A549 treated with Hydrocortisone at 1 μM for 4 hours (cell line): ENCODE measurements at places on chromosomes 11 and 22. TPM values are rescaled to one million over a fixed set of nuclear protein-coding genes. Genes with fewer than 3 reads are reported as not detected.

Gene OR6T1
- not detected in 5 replicates for total RNA-seq

Gene GNAZ
- total RNA-seq, result 1.9 to 3.1 TPM (median 2.8 TPM) in 5 replicates

Gene MRGPRX3
- 0.09 TPM in 1 of 5 replicates, not detected in the others for total RNA-seq

Gene CNGA4
- 0.05 to 0.10 TPM (median 0.07 TPM) in 4 of 5 replicates, not detected in the other for total RNA-seq

Gene GRK3
- total RNA-seq, result 2.7 to 3.6 TPM (median 3.4 TPM) in 5 replicates

Gene KCNQ1
- 0.71 to 0.97 TPM (median 0.78 TPM) in 5 replicates for total RNA-seq

Gene NLRP10
- not detected in 5 replicates for total RNA-seq

Gene ARHGAP42
- total RNA-seq, result 4.1 to 5.6 TPM (median 4.8 TPM) in 5 replicates

Gene SLC7A4
- not detected in 5 replicates for total RNA-seq

Gene HPX
- 0.48 to 0.66 TPM (median 0.51 TPM) in 5 replicates for total RNA-seq

Gene ADM2
- 0.44 to 0.91 TPM (median 0.63 TPM) in 5 replicates for total RNA-seq

Gene DTX4
- 3.9 to 4.9 TPM (median 4.0 TPM) in 5 replicates for total RNA-seq

Gene CHRM4
- 0.25 to 0.86 TPM (median 0.55 TPM) in 5 replicates for total RNA-seq

Gene MPZL2
- 0.03 to 0.15 TPM (median 0.08 TPM) in 4 of 5 replicates, not detected in the other for total RNA-seq

Gene POU2AF2
- not detected in 5 replicates for total RNA-seq

Gene ZBTB16
- 0.82 to 1.7 TPM (median 1.0 TPM) in 5 replicates for total RNA-seq

Gene GGTLC3
- total RNA-seq, result not detected in 5 replicates
